ENCODE measurements at places on chromosomes 2 and 18.

- no peak for DNase-seq
Measured at GRCh38 chr2:57954020-57954419, 92.6 kb upstream of the VRK2 start.

DNA sequence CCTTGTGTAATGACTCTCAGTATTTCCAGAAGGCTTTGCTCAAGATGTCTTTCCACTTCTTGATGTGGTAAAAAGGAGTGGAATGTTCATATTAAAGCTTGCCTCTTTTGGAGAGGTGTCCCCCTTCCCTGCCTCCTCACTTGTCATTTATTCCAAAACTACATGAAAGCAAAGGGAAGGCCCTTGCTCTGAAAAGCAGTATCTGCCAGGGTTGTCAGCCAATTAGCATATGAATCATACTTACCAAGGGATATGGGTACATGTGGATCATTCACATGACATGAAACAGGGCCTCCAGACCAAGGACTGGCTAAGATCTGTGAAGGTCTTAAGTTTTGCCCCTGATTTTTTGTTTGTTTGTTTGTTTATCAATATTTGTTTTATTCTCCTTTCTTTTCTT, 31.3 kb downstream of the ANXA4 start:
- no peak for DNase-seq

DNA sequence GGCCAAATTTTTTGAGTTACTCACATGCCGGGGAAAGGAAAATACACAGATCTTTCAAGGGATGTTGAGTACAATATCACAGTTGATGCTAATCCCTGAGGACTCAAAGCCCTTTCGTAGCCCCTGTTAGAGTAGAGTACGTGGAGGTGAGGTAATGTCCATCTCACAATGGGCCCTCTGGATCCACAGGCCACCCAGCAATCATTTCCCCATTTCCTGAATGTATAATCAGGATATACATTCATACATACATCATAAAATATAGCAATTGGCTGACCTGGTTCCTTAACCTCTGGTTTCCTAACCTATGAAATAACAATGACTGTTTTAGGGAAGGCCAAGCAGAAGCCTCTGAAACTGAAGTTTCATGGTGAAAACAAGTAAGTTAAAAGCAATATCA, 10.2 kb upstream of the SP100 start:
- no peak for DNase-seq

DNA sequence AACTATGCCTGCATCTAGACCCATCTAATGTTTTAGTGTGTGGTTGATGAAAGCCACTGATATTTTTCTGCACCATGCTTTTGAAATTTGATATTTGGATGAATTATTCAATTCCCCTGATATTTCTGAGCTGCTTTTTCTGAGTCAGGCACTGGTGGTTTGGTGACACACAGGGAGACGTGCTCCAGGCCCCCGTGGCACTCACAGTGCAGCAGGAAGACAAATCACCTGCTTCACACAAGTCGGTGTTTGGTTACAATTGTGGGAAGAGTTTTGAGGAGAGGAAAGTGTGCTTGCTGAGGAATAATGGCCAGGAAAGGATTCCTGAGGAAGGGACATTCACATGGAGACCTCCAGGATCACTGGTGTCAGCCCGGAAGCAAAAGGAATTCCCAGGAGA, 179.7 kb downstream of the ACKR3 start:
- no peak for DNase-seq

Data from type B pancreatic cell (in vitro differentiated cells).